ENCODE measurements at places on chromosomes 5 and 9.

- DNase-seq = no peak
These were observed 376.9 kb upstream of the IRX4 start for GRCh38 chr5:2259494-2260107.

- DNase-seq = no peak
These were observed 79.1 kb downstream of the UGCG start for GRCh38 chr9:111975709-111976108.

GRCh38 chr5:38466424-38467189 lies 89.8 kb downstream of the LIFR start:
- no peak for DNase-seq

- no peak for DNase-seq
These were observed 521.0 kb upstream of the CHD1 start for GRCh38 chr5:99449786-99450185.

DNA sequence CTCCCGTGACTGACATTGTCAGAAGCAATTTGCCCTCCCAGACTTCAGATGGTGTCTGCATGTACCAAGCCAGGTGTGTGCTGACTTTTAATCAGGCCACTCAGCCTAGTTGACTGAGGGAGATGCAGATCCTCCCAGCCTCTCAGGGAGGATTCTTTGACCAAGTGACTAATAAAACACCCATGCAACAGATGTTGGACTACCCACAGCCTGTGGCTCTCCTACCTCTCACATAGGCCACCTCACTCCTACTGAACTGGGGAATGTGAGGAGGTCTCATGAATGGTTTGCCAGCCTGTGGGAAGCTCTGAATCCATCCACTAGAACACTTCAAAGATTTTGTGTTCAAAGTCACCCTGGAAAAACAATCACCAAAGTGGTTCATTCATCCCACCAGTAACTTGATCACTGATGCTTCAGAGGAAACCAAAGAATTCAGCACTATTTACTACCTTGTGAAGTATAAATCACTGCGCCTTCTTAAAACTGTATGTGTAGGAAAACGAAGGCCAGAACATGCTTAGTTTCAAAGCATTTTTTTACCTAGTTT lies 80.1 kb downstream of the ESM1 start:
- no peak for DNase-seq
